CD8-positive, alpha-beta memory T cell (primary cell): ENCODE measurements at places on chromosomes 1 and 21. TPM values are rescaled to one million over a fixed set of nuclear protein-coding genes. Genes with fewer than 3 reads are reported as not detected.

- no peak for DNase-seq
- no peaks in the 10 kb centered on the region for H3K27me3 ChIP-seq
- H3K36me3 ChIP-seq: no peaks in the 10 kb centered on the region
- H3K27ac ChIP-seq: no peak overlapping the region
- H3K4me1 ChIP-seq: no peaks in the 10 kb centered on the region
Observed at GRCh38 chr1:98364544-98364943, 297.0 kb upstream of the SNX7 start.

- peaks cover 11% of the 10 kb centered on the region for H3K4me1 ChIP-seq
- H3K27me3 ChIP-seq: no peaks in the 10 kb centered on the region
- no peaks in the 10 kb centered on the region for H3K36me3 ChIP-seq
Observed at GRCh38 chr1:116006486-116006964, 30.2 kb downstream of the SLC22A15 start.

DNA sequence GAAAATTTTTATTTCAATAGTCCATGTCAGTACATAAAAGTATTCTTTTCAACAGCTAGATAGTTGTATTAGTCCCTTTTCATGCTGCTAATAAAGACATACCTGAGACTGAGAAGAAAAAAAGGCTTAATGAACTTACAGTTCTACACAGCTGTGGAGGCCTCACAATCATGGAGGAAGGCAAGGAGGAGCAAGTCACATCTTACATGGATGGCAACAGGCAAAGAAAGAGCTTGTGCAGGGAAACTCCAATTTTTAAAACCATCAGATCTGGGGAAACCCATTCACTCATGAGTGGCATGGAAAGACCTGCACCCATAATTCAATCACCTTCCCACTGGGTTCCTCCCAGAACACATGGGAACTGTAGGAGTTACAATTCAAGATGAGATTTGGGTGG, 50.7 kb downstream of the PTGFR start:
- no peak overlapping the region for H3K27ac ChIP-seq
- H3K4me3 ChIP-seq: no peak overlapping the region
- H3K4me1 ChIP-seq: no peaks in the 10 kb centered on the region
- H3K36me3 ChIP-seq: no peaks in the 10 kb centered on the region
- no peaks in the 10 kb centered on the region for H3K27me3 ChIP-seq

TMEM82 gene
- not detected for total RNA-seq

- H3K27me3 ChIP-seq: no peaks in the 10 kb centered on the region
- H3K27ac ChIP-seq: no peak overlapping the region
- H3K4me3 ChIP-seq: no peak overlapping the region
- DNase-seq: no peak
- no peaks in the 10 kb centered on the region for H3K36me3 ChIP-seq
Observed at GRCh38 chr1:101407505-101408211, 170.8 kb downstream of the S1PR1 start.

- H3K36me3 ChIP-seq: no peaks in the 10 kb centered on the region
- DNase-seq: no peak
- no peak overlapping the region for H3K4me3 ChIP-seq
- no peaks in the 10 kb centered on the region for H3K4me1 ChIP-seq
- H3K27ac ChIP-seq: no peak overlapping the region
Observed at GRCh38 chr1:107339775-107340174, 198.9 kb downstream of the NTNG1 start.

CFH gene
- 0.93 TPM for total RNA-seq

RNF186 gene
- not detected for total RNA-seq

KTI12 gene
- total RNA-seq: 16.4 TPM

GRCh38 chr21:25863747-25864146, 129.0 kb downstream of the GABPA start:
- H3K4me3 ChIP-seq: no peak overlapping the region
- DNase-seq: no peak
- no peaks in the 10 kb centered on the region for H3K27me3 ChIP-seq
- no peak overlapping the region for H3K27ac ChIP-seq
- no peaks in the 10 kb centered on the region for H3K36me3 ChIP-seq
- H3K4me1 ChIP-seq: no peaks in the 10 kb centered on the region

DNA sequence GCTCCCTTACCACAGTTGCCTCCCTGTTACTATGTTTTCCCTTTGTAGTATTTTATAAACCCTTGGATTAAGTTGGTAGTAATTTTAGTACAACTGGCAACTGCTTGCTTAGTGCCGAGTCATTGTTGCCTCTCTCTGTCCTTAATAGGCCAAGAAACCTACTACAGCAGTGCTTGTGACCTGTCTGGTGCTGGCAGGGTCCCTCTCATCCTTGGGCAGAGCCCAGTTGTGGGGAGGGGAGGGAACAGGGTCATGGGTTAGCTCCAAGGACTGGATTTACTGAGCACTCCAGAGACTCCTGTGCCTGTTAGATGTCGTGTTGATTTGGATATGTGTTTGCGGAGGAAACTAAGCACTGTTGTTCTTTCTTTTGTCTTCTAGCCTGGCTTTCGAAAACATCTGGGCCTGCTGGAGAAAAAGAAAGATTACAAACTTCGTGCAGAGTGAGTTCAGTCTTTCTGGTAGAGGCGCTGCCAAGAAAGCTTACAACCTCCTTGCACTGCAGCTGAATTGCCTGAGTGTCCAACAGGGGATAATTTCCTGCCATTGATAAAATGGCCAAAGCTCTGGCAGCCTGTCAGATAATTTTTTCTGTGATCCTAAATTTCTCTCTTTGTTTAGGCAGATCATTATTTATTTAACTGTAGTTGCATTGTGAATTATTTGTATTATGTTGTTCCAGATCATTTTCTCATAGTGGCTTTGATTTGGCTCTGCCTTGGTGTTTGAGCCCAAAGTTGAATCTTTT, 3.6 kb downstream of the UTP11 start:
- H3K27me3 ChIP-seq: no peaks in the 10 kb centered on the region
- peaks cover 30% of the 10 kb centered on the region for H3K4me1 ChIP-seq
- no peak overlapping the region for H3K4me3 ChIP-seq
- peak overlapping the region; percentile 26 for H3K27ac ChIP-seq
- H3K36me3 ChIP-seq: peaks cover 42% of the 10 kb centered on the region

- no peak overlapping the region for H3K4me3 ChIP-seq
- H3K4me1 ChIP-seq: no peaks in the 10 kb centered on the region
- no peaks in the 10 kb centered on the region for H3K27me3 ChIP-seq
- no peak for DNase-seq
Observed at GRCh38 chr1:118303064-118303463, 118.0 kb upstream of the SPAG17 start.

- H3K36me3 ChIP-seq: no peaks in the 10 kb centered on the region
- no peaks in the 10 kb centered on the region for H3K27me3 ChIP-seq
- no peak overlapping the region for H3K27ac ChIP-seq
- no peak for DNase-seq
Observed at GRCh38 chr1:236275061-236275460, 6.7 kb downstream of the ERO1B start.

SPATA46 gene
- total RNA-seq: not detected

- no peaks in the 10 kb centered on the region for H3K27me3 ChIP-seq
- no peak overlapping the region for H3K27ac ChIP-seq
Observed at GRCh38 chr1:106907795-106908194, 148.7 kb upstream of the PRMT6 start.

DNA sequence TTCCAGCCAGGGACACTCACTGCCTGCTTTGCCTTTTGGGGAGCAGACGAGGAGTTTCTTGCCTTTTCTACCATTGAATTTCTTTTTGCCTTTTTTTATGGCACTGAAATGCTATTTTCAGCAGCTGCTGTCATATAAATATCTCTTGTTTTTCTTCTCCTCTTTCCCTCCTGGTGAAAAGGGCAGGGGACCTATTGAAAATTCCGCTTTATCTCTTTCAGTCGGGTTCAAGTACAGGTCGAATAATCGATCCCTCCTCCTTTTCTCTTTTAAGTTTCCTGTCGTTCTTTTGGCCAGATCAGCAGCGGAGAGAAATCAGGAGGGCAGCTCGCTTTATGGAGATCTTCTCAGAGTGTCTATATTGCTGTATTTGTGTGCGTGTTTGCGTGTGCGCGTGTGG, 67.4 kb upstream of the CASZ1 start:
- peaks cover 6% of the 10 kb centered on the region for H3K4me1 ChIP-seq
- peaks cover 18% of the 10 kb centered on the region for H3K27me3 ChIP-seq
- no peak overlapping the region for H3K27ac ChIP-seq
- no peak overlapping the region for H3K4me3 ChIP-seq
- no peak for DNase-seq
- H3K36me3 ChIP-seq: no peaks in the 10 kb centered on the region
